ENCODE measurements at places on chromosomes 7 and 10.

GRCh38 chr7:47383072-47383471, 198.8 kb downstream of the TNS3 start:
- DNase-seq, result no peak

GRCh38 chr7:100472121-100472851, 6.7 kb downstream of the TSC22D4 start:
- no peak for DNase-seq

- DNase-seq, result no peak
These were observed 4.4 kb downstream of the CUL1 start for GRCh38 chr7:148702876-148703670.

DNA sequence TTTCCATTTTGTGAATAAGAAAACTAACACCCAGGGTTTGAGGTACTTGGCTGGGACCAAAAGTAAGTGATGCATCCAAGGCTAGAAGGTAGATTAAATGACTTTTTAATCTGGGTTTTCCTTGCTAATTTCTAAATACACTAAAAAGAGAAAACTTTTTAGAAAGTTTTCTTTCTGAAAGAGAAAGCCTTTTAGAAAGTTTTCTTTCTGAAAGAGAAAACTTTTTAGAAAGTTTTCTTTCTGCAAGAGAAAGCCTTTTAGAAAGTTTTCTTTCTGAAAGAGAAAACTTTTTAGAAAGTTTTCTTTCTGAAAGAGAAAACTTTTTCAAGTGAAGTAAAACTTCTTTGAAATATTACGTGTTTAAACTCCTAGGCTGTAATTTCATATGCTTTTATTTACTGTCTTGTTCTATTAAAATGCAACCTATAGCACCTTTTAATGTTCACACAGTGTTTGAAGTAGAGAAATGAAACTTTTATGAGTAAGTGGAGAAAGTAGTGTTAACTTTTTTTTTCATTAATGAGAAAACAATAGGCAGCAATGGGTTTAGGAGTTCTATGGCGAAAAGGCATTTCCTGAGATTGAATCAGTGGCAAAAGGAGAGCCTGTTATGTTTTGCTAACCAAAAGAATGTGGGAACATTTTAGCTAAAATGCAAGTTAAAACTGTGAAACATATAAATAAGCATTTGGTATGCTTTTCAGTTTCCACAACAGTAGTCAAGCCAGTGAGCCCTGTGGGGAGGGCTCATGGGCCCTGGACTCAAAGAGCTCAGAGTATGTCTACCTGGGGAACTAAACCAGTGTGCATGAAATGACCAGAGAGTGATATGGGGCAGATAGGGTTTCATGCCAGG, 103.7 kb downstream of the RBM20 start:
- no peak for DNase-seq

DNA sequence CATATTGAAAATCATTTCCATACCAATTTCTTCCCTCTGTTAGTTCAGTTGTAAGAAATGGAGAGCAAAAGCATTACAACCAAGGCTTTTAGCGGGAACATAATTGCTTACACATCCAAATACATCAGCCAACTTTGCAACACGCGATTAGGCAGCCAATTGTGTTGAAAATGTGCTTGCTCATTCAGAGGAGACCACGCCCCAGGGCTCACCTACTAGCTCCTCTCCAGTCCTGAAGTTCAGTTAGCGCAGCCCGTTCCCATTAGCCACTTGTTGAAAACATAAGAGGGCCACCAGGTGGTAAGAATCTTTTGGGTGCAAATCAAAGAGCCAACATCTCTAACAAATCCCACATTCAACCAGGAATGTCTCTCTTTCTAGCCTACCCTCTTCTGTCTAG, 213.2 kb upstream of the MDFIC start:
- DNase-seq, result no peak

DNA sequence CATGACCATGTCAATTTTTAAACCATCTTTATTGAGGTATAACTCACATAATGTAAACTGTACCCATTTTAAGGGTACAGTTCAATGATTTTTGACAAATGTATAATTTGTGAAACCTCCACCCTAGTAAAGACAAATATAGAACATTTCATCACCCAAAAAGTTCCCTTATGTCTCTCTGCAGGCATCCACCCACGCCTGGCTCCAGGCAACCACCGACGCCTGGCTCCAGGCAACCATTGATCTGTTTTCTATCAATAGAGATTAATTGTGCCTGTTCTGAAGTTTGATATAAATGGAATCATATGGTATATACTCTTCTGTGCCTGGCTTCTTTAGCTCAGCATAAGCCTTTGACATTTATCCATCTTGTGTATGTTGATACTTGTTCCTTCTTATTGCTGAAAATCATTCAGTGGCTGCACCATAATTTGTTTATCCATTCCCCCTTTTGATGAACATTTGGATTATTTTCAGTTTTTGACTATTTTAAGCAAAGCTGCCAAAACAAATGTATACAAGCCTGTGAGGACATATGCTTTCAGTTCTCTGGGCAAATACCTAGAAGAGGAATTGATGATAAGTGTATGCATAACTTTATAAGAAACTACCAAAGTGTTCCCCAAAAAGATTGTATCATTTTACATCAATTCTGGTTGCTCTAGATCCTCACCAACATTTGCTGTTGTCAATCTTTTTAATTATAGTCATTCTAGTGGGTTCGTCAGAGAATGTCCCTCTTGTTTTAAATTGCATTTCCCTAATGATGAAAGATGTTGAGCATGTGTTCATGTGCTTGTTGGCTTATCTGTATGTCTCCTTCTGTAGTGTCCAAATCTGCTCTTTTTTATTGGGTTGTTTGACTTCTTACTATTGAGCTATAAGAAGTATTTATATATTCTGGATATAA, 55.7 kb upstream of the HECTD2 start:
- DNase-seq, result no peak

DNA sequence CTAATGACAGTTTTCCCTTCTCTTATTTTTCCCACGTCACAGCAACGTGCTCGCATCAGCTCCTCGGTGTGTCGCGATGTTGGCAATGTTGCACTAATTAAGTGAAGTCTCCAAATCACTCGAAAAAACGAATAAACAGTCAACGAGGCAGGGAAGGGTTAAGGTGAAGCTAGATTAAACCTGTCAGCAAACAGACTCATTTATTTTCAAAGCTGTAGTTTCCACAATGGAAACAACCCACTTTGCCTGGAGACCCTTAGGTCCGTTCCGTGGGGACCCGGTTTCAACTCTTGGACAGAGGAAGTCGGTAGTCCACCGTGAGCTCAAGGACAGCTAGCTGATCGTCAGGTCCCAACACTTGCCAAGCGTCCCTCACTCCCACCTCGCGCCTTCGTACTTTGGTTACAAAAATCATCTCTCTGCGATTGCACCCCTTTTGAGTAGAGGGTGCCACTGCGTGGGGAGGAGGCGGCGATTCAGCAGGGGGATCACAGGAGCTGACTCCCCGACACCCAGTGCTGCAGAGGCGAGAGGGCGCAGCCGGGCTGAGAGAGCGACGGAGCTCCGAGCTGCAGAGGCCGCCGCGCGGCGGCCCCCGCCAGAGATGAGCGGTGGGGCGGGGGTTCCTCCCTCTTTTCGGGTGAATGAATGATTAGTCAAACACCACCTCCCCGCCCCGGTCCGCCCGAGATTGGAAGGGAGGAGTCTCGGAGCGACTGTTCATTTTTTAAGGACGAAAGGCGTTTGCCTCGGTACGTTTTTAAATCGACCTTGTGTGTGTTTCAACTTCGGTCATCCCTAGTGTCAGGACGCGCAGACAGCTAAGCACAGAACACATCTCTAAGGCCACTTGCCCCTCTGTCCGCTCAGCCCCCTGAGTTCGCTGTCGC, 1.3 kb upstream of the BMPER start:
- peak; percentile 21 for DNase-seq

- DNase-seq, result no peak
These were observed 73.1 kb downstream of the STK31 start for GRCh38 chr7:23783115-23783514.
